ENCODE measurements at places on chromosomes 3 and 15.

DNA sequence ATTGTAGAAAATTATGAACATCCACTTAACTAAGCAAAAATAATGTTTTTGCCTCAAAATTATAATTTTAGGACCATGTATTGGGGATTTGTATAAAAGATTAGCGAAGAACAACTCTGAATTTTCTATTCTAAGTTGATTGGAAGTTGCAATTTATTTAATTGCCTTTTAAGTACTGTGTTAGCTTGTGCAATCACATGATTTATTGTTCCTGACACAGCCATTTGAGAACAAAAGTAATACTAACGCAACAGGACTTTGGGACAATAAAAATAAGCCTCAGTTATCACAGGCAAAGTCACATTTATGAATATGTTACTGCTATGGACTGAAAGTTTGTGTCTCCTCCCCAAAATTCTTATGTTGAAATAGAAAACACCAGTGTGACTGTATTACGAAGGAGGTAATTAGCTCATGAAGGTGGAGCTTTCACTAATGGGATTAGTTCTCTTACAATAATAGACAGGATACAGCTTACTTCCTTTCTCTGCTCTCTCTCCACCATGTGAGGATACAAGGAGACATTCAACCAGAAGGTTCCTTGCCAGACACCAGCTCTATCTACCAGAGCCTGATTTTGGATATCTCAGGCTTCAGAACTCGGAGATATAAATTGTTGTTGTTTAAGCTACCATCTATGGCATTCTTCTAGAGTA lies 745.9 kb downstream of the ZBBX start:
- DNase-seq, result no peak

GRCh38 chr3:52188556-52188955 lies 9.4 kb upstream of the ALAS1 start:
- DNase-seq, result no peak

GRCh38 chr15:57149196-57149595 lies 227.1 kb upstream of the CGNL1 start:
- DNase-seq, result no peak

GRCh38 chr3:109131276-109131675 lies 5.2 kb upstream of the C3orf85 start:
- no peak for DNase-seq

GRCh38 chr15:90523373-90523772 lies 6.3 kb upstream of the CRTC3 start:
- no peak for DNase-seq

DNA sequence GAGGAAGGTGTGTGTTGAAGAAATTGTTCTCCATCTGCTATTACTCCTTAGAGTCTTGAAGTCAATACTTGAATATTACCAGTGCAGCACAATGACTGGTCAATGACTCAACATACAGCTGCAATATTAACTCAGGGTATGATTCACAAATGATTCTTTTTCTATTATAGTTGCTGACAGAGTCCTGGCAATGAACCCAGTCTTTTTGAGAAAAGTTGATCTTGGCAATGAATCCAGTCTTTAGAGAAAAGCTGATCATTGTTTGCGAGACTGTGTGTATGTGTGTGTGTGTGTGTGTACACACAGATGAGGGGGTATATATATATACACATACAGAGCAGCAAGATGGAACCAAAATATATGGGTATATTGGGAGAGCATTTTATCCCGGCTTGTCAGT lies 315.1 kb downstream of the ZNF385D start:
- no peak for DNase-seq

DNA sequence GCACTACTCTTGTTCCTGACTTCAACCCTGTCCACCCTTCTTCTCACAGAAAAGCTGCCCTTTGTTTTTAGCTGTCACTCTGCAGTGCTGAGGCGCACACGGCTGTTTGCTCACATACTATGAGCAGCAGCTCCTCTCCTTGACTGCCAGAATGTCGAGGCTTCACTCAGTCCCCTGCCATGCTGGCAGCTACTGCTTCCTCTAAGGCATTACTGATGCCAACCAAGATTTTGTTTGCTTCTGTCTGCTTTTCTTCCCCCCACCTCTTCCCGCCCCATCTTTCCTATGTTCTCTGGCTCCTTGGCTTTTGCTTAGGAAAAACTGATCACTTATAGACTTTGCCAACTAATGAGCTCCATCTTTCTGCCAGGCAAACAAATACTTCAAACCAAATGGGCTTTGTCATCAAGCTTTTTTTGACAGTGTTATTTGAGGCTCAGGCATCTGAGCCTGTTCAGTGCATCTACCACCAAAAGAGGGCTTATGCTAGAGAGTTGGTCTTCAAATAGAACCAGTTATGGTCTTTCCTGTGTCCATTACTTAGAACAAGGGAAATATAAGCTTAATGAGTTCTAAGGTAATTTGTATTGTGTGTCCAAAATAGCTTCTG lies 81.0 kb downstream of the FBXL2 start:
- no peak for DNase-seq

DNA sequence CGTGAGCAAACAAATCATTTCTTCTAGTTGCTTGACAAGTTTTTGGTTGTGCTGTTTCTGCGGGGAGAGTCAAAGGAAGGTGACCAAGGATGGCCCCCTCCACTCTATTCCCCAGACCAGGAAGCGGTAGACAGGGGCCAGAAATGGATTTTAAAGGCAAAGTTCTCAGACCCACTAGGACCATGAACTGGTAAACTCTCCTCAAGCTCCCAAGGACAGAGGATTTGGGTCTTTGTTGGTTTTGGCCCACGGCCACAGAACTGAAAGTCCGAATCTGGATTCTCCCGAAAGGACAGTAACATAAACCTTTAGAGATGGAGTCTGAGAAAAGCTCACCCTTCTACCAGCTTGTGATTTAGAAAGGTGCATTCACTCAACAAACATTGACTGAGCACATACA lies 85.9 kb upstream of the C2CD4B start:
- DNase-seq, result no peak

GRCh38 chr3:154184582-154184981 lies 63.4 kb downstream of the ARHGEF26 start:
- no peak for DNase-seq

GRCh38 chr3:69353503-69353902 lies 32.4 kb downstream of the FRMD4B start:
- no peak for DNase-seq

DNA sequence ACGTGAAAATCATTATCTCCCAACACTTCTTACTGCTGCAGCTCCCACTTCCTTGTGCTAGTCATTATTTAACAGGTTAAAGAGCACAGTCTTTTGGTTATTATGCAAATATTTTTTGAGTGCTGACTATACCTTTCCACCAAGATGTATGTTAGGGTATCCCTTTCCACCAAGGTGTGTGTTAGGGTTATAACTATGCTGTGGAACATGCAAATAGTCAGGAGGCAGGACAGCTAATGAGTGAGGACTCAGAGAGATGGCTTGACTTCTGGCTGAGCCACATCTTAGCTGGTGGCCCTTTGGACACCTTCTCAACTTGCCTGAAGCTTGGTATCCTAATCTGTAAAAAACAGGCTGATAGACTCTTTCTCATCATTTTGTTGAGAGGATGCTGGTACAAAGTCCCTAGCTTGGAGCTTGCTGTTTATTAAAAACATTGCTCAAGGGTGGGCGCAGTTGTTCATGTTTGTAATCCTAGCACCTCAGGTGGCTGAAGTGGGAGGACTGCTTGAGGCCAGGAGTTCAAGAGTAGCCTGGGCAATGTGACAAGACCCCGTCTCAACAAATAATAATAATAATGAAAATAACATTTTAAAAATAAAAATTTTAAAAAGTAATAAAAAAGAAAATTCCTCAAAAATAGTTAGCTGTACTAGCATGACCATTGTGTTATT lies 160.5 kb upstream of the ADAMTS9 start:
- no peak for DNase-seq

DNA sequence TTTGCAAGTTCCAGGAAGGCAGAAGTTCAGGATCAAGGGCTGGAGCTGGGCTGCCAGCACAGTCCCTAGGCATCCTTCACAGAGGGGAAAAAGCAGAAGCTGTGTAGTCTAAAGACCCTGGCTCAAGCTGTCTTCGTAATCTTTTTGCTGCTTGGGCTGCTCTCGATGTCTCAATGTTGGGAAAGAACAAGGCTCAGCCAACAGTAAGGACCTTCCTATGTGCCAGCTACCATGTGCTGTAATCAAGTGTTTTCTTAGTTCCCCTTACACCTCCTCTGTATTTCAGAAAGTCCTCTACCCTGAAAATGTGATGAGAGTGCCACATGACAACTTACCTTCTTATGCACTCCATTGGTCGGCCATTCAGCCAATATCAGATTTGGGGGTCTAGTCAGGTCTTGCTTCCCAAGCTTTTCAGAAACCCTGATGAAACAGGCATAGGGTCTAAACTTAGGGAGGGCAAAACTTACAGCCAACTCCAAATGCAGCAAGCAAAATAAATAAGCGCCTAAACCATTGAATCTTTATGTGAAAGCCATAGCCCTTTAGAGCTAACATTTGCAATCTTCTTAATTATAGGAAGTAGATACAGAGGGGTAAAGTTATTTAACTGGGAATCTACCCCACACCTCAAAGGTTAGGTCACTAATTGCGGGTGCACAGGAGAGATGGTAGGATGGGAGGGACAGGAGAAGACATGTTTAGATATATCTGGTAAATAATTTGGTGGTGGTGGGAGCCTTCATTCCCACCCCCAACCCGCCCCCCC lies 1.2 kb upstream of the EDEM1 start:
- DNase-seq, result no peak

- no peak for DNase-seq
These were observed 148.4 kb downstream of the CNTN4 start for GRCh38 chr3:2246873-2247648.

GRCh38 chr3:157746391-157746790 lies 243.2 kb upstream of the VEPH1 start:
- no peak for DNase-seq

DNA sequence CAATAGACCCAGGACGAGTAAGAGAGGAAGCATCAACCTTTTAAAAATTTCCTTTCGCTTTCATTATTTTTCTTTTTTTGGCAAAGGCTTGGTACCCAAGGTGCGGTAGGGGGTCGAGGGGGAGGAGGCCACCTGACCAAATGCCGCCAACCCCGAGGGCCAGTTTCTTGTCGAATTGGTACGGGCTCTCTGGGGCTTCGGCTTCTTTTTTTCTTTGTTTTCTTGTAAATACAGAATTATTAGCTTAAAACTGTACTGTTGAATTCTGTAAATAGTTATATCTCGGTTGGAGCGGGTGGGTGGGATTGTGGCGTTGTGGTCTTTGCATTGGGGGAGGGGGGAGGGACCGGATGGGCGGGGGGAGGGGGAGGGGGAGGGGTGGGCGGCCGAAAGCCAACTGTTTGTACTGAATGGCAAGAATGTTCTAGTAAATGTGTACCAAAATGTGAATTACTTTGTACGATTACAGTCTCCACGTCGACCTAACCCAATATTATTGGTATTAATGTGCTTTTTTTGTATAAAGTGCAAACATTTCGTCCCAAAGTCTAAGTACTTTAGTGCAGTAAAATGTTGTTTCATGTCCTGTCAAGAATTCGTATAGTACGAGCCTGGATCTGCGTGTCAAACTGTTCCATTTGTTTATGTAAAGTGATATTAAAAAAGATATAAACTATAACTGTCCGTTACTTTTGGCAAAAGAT lies 4.7 kb downstream of the ZIC1 start:
- DNase-seq, result no peak

- no peak for DNase-seq
These were observed 76.6 kb downstream of the NEDD4 start for GRCh38 chr15:55916666-55917409.

- DNase-seq, result no peak
These were observed 341.5 kb downstream of the FOXP1 start for GRCh38 chr3:71241981-71242560.

DNA sequence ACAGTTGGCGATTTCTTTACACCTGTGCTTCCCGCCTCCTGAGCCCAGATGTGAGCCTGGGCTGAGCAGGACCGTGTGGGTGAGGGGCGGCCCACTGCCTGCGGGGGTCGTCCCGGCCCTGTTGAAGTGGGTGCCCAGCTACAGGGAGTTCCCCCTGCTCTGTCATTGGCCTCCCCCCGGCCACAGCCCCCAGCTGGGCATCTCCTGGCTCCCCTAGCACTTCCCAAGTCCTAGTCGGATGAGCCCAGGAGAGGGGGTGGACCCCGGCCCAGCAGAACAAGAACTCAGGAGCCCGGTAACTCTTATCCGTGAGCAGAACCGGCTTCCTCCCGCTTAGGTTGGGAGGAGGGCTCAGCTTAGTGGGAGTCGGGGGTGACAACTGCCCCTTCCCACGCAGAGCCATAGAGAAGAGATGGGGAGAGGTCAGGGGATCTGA lies 757 bp downstream of the PAQR5 start:
- DNase-seq, result no peak

DNA sequence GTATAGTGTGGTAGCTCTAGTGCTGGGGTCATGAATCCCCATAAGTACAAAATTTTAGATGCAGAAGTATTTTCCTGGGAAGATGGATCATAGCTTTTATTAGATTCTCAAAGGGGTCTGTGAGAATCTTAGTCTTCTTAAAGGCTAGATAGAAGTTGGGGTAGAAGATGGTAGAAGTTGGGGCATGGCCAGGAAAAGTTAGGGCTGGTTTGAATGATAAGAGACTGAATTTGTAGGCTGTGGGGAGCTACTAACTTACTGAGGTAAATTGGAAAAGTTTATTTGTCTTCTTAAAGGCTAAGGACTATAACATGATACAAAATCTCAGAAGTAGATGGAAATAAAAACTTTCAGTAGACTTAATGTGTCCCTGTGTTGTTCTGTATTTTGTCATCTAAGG lies 1.6 kb upstream of the UBE2Q2 start:
- DNase-seq, result no peak

DNA sequence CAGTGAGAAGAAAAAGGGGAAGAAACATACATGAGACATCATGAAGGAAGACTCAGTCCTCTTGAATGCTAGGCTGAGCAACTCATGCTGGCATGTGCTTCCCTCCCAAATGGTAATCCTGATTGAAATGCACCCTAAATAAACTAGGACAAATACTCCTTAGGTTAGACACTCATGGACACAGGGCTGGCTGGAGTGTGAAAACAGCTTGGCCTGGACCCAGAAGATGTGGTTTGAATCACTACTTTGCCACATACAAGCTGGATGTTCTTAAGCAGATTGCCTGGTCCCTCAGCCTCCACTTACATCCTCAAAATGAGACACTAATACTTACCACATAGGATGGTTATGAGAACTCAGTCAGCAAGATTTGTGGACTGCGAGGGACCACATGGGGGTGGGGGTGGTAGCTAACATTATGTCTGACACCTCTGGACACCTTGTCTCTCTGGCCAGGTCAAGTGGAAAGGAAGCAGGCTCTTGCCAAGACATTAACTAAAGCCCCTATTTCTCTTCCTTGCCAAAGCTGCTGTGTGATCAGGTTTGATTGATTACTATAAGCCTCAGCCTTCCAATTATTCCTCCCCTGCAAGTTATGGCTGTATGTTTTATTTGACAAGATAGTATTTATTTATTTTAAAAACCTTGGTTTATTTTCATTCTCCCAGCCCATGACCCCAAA lies 138.9 kb upstream of the SLC7A14 start:
- DNase-seq, result no peak

Data from activated T-cell treated with anti-CD3 and anti-CD28 coated beads, Interleukin-2, amount 50 U/mL, for 48 hours (primary cell).